ENCODE measurements at places on chromosomes 2 and 18. TPM values are rescaled to one million over a fixed set of nuclear protein-coding genes. Genes with fewer than 3 reads are reported as not detected.

Gene AQP4
- not detected for polyA plus RNA-seq

Gene ARHGEF4
- 15.1 TPM for polyA plus RNA-seq

Gene RNU2-63P
- polyA plus RNA-seq, result not detected

Gene CYP27A1
- 26.8 TPM for polyA plus RNA-seq

Gene MDH1B
- 0.76 TPM for polyA plus RNA-seq

Gene SP140
- 0.29 TPM for polyA plus RNA-seq

Gene OR6B2
- polyA plus RNA-seq, result not detected

Gene C1QL2
- polyA plus RNA-seq, result not detected

Gene MAP3K19
- not detected for polyA plus RNA-seq

Gene ING5
- polyA plus RNA-seq, result 27.0 TPM

Gene FRZB
- polyA plus RNA-seq, result 0.23 TPM

Gene TMEM178A
- 2.0 TPM for polyA plus RNA-seq

Gene SMYD1
- polyA plus RNA-seq, result not detected

Gene PDE1A
- 1.0 TPM for polyA plus RNA-seq

Gene TDRD15
- not detected for polyA plus RNA-seq

Gene ITGAV
- 153 TPM for polyA plus RNA-seq

Gene WNT10A
- polyA plus RNA-seq, result not detected
